Stimulated activated CD4-positive, alpha-beta T cell treated with anti-CD3 and anti-CD28 coated beads, Interleukin-4, amount 100 ng/mL, for 4 hours (primary cell): ENCODE measurements at places on chromosomes 12 and 14.

- no peak for DNase-seq
Measured at GRCh38 chr14:51895375-51895774, 35.0 kb downstream of the GNG2 start.

DNA sequence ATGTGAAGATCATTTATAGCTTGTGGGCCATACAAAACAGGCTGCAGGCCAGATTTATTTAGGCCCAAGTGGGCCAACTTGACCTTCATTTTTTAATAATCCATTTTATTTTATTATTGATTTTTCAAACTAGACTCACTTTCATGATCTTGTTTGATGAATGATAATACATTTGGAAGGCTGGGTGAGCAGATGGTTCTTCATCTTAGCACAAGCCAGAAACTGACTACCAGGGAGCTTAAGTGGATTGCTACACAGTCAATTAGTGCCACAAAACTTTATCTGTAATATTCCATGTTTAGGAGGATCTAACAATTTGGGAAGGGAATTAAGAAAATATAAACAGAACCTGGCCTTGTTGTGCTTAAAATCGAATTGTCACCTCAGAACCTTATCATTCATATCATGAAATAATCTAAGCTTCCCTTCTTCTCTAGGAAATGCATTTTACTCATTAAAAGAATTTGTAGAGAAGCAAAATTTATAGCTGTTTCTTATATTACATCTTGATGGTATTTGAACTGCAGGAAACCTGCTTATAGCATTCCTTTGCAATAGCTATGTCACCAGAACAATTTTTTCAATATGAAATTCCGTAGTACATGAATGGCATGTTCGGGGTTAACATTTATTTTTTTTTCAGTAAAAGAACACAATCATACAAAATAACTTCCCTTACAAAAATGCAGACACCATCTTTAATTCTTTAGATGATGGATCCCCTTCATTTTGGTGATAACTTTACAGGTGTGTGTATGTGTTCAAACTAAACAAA is 62.0 kb upstream of the CSRP2 start:
- DNase-seq = no peak

- no peak for DNase-seq
Measured at GRCh38 chr12:29200586-29200985, 51.5 kb downstream of the FAR2 start.

DNA sequence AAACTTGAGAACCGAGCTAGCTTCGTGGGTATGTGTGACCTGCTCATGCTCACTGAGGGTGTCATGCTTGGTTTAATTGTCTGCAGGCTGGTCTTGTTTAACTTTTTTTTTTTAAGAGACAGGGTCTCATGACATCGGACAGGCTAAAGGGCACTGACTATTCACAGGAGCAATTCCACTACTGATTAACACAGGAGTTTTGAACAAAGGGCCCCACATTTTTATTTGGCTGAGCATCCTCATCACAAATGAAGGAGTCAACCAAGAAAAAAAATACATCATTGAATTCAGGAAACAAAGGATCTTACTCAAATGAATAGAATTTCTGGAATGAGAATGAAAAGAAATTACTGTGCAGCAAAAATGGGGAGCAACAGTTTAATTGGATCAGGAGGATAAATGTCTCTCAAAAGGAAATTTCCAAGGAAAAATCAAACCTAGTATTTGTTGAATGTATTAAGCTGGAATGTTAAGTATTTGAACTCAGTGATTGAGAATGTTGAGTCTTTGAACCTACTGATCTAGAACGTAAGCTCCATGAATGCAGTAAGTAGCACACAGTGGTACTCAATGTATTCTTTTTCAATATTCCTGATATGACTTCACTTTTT is 20.8 kb upstream of the PYROXD1 start:
- DNase-seq = no peak

DNA sequence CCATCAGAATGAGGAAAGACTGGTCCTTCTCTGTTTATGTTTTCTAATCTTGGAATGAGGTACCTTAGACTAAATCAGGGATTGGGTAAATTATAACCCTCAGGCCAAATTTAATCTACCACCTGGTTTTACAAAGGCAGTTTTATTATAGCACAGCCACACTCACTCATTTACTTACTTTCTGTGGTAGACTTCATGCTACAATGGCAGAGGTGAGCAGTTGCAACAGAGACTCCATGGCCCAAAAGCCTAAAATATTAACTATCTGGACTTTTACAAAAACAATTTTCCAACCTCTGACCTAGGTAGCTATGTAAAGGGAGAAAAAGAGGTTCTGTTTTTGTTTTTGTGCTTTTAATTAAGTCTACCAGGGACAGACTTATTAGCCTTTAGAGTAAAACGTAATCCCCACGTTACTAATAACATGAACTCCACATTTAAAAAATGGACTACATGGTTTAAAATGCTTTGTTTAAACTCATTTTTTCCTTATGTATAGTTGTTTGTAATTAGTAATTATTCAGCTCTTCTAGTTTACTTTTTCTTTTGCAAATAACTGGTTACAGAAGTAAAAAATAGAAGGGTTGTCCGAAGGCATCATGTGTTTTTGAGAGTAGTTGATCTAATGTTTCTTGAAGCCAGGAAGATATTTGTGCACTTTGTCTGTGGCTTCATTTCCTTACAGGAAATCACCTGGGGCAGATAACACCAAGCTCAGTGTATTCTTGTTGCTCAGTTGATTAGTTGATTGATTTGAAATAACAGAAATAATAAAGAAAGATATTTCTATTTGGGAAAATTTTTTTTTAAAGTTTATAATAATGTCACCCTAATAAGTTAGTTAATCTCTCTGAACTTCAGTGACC is 57.6 kb upstream of the ATP2B1 start:
- no peak for DNase-seq

GRCh38 chr14:24427537-24428508 is 1.6 kb downstream of the CBLN3 start:
- DNase-seq = no peak

DNA sequence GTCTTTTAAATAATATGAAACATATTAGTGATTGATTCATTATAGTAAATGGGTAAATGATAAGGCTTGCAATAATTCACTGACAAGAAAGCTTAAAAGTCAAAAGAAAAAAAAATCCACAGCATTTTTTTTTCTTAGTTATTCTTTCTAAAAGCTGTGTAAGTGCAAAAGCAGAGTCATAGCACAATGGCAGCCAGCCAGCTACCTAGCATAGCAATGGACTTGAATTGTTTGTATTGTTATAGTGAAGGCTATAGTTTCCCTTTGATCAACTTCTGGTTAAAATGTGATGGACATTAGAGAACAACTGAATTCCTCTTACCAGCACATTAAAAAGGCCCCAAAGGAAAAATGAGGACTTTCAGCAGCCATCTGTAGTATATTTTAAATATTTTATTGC is 232.1 kb downstream of the NAV3 start:
- no peak for DNase-seq

GRCh38 chr12:1046727-1047126 is 55.7 kb downstream of the ERC1 start:
- DNase-seq = no peak

- no peak for DNase-seq
Measured at GRCh38 chr14:46581036-46581671, 70.4 kb downstream of the RPL10L start.

- no peak for DNase-seq
Measured at GRCh38 chr12:130715150-130715997, 725 bp downstream of the RIMBP2 start.

DNA sequence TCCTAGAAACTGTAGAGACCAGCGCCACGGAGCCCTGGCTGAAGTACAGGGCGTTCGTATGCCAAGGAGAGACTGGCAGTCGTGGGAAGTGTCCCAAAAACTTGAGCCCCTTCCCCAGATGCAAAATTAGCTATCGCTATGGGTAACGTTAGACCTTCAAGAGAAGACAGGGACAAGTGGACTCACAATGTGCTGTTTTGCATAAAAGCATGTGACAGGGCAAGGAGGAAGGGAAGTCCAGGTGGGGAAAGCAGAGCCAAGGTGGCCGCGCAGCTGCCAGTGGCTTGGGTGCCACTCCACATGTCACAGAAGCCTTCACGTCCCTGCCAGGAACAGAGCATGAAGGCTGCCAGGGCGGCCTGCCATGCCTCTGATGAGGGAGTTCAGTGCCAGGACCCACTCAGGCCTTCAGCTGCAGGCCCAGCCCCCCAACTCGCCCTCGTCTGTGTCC is 61.2 kb upstream of the DYNC1H1 start:
- no peak for DNase-seq

DNA sequence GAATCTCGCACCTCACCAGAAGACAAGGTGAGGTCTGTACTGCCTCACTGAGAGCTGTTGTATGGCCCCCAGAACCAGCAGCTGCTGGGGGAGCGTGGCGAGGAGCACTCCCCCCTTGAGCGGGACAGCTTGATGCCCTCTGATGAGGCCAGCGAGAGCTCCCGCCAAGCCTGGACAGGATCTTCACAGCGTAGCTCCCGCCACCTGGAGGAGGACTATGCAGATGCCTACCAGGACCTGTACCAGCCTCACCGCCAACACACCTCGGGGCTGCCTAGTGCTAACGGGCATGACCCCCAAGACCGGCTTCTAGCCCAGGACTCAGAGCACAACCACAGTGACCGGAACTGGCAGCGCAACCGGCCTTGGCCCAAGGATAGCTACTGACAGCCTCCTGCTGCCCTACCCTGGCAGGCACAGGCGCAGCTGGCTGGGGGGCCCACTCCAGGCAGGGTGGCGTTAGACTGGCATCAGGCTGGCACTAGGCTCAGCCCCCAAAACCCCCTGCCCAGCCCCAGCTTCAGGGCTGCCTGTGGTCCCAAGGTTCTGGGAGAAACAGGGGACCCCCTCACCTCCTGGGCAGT is 9.3 kb downstream of the CACNB3 start:
- no peak for DNase-seq

- DNase-seq = no peak
Measured at GRCh38 chr12:110229409-110229808, 51.6 kb upstream of the ATP2A2 start.

- no peak for DNase-seq
Measured at GRCh38 chr12:12466157-12466556, 96.5 kb downstream of the DUSP16 start.

DNA sequence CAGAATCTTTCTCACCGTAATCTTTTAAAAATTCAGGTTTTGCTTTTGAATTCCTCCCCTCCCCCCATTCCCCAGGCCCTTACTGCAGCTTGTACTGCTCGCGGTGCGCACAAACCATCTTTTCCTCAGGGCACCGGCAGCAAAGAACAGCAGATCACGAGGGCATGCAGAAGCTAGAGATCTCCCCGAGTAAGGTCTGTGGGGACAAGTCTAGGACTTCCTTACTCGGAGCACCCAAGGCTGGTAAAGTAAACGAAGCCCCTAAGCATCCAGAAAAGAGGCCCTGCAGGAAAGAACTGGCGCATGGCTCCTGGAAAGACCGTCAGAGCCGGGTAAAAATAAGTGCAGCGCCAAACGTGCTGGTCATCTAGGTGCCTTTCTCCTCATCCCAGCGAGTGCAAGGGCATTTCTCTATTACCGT is 727 bp downstream of the LDHB start:
- DNase-seq = peak; percentile 37

DNA sequence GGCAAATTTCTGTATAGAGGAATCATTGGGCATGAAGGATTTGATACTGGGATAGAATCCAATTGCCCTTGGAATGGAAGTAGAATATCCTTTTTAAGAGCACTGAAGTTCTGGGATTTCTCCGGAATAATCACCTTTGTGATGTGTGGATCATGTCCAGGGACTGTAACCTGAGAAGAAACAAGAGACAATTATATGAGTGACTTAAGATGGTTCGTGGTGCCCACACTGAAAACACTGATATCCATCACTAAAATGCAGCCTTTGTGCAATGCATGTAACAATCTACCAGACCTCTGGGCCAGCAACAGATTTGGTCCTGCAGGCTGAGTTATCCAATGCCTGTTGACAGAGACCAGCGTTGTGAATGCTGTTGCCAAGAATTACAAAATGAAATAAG is 48.5 kb downstream of the MDM2 start:
- no peak for DNase-seq

DNA sequence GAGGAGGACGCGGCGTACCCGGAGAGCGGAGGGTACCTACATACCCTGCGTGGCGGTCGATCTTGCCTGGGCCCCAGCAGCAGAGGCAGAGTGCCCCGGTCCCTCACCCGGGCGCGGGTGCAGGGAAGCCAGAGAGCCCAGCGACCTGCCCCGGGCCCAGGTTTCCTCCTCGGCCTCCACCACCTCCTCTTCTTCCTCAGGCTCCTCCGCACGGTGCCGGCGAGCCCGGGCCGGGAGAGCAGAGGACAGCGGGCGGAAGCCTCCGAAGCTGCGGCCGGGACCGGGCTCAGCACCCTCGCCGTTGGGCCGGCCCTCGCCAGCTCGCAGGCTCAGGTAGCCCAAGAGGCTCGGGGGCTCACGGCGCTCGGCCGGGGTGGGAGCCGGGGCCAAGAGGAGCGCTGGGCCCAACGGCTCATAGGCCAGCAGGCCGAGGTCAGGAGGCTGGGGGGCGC is 6.6 kb downstream of the ZNF219 start:
- DNase-seq = no peak

- no peak for DNase-seq
Measured at GRCh38 chr12:82904219-82904790, 217.6 kb downstream of the TMTC2 start.

GRCh38 chr12:122880155-122880667 is 15.7 kb downstream of the VPS37B start:
- no peak for DNase-seq

GRCh38 chr12:12901158-12901791 is 9.9 kb downstream of the GPRC5A start:
- DNase-seq = no peak

DNA sequence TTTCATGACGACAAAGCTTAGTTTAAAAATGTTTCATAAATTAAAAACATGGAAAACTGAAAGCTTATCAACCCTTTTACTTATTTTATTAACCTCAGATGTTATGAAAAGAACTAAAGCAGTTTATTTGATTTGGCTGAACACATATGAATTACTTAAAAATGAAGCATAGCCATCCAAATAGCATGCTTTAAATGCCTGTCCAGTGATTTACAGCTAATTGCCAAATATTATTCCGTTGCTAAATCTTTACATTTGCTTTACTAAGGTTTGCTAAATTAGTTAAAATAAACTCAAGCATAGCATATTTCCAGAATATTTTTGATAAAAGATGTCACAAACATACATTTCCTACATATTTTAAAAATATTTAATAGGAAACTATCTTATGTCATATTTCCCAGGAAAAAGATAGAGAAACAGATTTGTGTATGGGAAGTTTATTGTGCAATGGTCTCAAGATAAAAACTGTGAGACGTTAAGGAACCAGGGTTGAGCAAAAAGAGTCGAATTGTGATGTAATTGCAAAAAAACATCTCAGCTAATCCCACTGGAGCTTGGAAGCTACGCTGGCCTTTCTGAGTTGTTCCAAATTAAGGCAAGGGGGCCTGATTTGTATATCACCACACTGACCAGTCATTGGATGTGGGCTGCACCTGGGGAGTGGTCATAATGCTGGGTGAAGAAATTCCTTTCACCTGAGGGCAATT is 25.8 kb downstream of the GPR135 start:
- no peak for DNase-seq

GRCh38 chr14:91286530-91286937 is 42.0 kb upstream of the GPR68 start:
- peak; percentile 82 for DNase-seq

DNA sequence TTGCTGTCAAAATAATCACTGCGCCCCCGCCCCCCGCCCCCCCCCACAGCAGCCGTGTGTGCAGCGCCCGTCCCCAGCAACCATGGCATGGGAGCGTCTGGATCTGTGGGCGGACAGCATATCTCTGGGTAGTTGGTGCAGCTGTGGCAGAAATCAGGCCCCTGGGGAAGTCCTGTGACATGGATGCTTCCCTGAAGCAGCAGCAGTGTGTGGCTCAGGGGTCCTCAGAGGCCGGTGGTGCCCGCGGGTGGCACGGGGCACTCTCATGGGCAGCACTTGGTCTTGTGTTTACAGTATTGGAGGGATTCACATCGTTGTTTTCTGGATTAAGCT is 19.2 kb downstream of the XRCC3 start:
- no peak for DNase-seq
